ENCODE measurements at places on chromosomes 16 and 17.

GRCh38 chr16:26594666-26595065, 472.1 kb upstream of the C16orf82 start:
- DNase-seq: no peak

DNA sequence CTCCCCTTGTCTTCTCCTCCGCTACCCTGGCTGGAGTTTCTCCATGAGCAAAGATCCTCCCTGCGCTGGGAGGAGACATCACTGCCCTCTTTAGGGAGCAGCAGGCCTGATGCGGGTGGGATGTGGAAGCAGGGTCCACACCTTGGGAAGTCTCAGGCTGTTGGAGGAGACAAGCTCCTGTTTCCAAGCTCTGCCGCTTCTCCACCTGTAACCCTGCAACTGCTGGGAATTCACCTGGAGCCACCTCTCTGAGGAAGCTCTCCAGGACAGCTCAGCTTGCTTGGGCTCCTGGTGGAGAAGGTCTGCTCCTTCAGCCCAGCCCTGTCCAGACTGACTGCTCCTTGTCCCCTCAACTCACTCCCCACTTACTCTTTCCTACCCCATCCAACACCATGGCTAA, 14.8 kb upstream of the C17orf107 start:
- DNase-seq: no peak

DNA sequence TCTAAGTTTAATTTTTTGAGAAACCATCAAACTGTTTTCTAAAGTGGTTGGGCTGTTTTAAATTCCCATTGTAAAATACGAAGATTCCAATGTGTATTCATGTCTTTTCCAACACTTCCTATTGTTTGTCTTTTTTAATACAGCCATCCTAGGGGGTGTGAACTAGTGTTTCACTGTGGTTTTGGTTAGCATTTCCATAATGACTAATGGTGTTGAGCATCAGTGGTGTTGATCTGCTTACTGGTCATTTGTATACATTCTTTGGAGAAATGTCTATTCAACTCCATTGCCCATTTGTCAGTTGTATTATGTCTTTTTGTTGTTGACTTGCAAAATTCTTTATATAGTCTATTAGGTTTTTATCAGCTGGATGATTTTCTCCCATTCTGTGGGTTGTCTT, 239.2 kb upstream of the AXIN2 start:
- DNase-seq: no peak

DNA sequence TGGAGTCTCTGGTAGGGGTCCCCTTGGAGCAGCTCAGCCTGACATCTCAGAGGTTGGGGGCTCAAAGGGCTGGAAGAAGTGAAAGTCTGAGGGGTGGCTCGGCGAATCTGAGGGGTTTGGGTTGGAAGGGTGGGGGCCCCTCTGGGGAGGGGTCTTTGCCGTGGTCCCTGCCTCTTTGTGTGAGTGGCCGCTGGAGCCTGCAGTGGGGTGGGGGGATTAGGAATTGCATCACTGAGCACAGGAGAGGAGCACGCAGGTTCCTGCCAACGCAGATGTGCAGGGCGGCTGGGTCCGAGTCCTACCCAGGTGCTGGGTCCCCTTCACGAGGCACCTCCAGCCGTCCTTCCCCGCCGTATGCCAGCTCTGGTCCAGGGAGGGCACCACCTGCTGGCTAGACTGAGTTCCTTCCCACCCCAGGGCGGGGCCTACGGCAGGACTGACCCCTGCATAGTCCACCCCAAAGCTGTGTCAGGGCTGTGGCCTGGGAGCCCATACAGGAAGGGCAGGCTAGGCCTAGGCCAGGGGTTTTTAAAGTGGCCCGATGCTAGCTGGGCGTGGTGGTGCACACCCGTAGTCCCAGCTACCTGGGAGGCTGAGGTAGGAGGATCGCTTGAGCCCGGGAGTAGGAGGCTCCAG, 9.9 kb downstream of the FMNL1 start:
- no peak for DNase-seq

DNA sequence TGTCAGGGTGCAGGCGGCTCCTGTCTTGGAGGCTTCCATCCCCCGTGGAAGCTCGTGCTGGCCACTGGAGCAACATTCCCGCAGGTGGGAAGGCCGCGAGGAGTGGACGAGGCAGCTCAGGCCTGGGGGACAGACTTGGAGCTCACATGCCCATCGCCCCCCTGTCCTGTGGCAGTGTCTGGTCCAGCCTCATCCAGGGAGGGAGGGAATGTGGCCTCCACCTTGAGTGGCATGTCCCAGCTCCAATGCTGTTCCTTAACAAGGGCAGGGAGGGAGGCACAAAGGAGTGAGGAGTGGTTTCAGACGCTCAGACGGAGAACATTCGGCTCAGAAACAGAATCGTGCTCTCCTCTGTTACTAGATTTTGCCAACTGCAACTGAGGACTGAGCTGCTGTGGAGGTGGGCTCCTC, 159.4 kb upstream of the CHMP6 start:
- DNase-seq: no peak

GRCh38 chr16:67504031-67505021, 21.0 kb upstream of the AGRP start:
- no peak for DNase-seq

- no peak for DNase-seq
Observed at GRCh38 chr16:73792199-73793020, 504.2 kb upstream of the PSMD7 start.

- no peak for DNase-seq
Observed at GRCh38 chr16:66169817-66170216, 196.7 kb upstream of the CDH5 start.

- no peak for DNase-seq
Observed at GRCh38 chr17:63526861-63527260, 3.7 kb downstream of the KCNH6 start.

GRCh38 chr17:74299226-74300009, 25.4 kb downstream of the DNAI2 start:
- DNase-seq: no peak

DNA sequence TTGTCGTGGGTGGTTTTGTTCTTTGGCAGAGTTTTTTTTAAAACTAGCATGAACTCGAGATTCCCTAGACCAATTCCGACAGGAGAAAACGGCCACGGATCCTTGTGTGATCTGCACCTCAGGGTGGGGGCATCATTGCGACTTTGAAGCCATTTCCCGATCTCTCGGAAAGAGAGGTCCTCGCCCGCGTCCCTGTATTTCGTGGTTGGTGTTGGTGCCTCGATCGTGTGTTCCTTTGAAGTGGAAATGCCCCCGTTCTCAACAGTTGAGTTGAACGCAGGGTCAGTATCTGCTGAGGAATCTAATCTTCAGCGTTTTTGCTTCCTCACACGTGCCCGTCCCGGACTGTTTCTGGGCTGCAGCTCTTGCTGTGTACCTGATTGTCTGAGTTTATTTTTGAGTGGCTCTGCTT, 1.1 kb downstream of the CRAMP1 start:
- no peak for DNase-seq
